HFF-Myc (cell line): ENCODE measurements at places on chromosomes 5 and 9.

DNA sequence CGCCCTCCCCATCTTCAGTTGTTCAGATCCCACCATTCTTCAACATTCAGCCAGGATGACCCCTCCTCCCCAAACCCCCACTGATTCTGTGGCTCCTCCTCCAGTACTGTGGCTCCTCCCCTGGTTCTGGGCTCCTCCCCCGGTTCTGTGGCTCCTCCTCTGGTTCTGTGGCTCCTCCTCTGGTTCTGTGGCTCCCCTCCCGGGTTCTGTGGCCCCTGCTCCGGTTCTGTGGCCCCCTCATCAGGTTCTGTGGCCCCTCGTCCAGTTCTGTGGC is 32.8 kb downstream of the C5orf15 start:
- no peak for DNase-seq

GRCh38 chr9:21031091-21031807 is at the start of gene HACD4:
HACD4 (minus strand) TSS chr9:21031640; CDS start chr9:21031590, 50 bp downstream.
- DNase-seq, result no peak

GRCh38 chr5:135063056-135063445 is 29.0 kb upstream of the PITX1 start:
- DNase-seq, result no peak

DNA sequence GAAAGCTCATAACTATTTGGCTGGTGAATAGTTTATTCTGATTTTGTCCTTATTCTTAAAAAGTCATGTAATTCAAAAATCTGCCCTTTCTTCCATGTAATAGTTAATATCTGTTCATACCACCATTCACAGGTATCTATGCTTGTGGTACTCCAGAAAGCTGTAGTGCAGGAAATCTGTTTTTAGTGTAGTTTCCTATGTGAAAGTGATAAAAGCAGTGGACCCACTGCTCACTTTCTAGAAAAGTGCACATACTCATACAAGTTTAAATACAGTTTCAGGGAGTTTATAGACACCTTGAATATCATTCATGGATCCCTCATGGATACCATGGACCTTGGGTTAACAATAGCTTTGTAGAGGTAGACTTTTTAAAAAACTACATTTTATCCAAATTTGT is 20.2 kb downstream of the PBX3 start:
- no peak for DNase-seq

GRCh38 chr5:88999853-89000252 is 116.9 kb upstream of the MEF2C start:
- DNase-seq, result no peak

- DNase-seq, result no peak
Measured at GRCh38 chr5:114948986-114949621, 220.6 kb downstream of the TRIM36 start.

GRCh38 chr5:96370976-96371375 is 62.1 kb downstream of the PCSK1 start:
- DNase-seq, result no peak

- DNase-seq, result no peak
Measured at GRCh38 chr5:56251440-56251839, 18.3 kb upstream of the ANKRD55 start.

DNA sequence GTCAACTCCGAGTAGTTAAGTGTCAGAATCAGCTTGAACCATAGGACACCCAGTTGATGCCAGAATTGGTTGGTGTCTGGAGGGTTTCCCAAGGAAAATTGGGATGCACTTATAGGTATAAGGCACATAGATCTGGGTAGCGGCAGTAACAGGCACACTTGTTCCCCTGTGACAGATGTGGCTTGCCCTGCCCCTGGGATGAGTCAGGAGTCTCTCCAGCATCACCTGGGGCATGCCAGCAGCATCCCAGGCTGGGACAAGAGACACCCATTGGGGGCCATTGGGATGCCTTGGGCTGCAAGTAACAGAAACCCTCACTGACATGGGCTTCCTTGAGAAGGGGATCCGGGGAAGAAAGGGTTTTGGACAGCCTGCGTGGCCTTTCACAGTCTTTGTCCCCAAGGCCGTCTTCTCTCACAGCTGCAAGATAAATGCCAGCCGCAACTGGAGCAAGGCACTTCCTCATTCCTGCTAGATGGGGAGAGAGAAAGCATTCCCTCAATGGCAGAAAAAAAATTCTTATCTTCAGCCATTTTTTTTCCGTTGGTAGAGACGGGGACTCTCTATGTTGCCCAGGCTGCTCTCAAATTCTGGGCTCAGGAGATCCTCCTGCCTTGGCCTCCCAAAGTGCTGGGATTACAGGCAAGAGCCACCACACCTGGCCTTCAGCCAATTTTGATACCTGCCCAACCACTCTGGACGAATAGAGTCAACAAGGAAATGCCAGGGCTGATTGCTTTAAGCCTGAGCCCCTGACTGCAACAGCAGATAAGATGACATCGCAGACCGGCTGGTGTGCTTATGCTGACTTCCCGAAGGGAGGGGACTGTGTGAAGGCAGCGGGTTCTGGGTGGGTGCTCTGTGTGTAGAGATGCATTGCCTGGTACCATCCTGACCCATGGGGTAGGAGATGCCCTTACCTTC is 13.3 kb upstream of the RNF130 start:
- no peak for DNase-seq

- DNase-seq, result no peak
Measured at GRCh38 chr9:3191715-3192114, 334.1 kb downstream of the RFX3 start.

- no peak for DNase-seq
Measured at GRCh38 chr9:98593354-98594253, 115.1 kb downstream of the GABBR2 start.

- DNase-seq, result no peak
Measured at GRCh38 chr9:133657120-133657661, 21.0 kb downstream of the DBH start.

DNA sequence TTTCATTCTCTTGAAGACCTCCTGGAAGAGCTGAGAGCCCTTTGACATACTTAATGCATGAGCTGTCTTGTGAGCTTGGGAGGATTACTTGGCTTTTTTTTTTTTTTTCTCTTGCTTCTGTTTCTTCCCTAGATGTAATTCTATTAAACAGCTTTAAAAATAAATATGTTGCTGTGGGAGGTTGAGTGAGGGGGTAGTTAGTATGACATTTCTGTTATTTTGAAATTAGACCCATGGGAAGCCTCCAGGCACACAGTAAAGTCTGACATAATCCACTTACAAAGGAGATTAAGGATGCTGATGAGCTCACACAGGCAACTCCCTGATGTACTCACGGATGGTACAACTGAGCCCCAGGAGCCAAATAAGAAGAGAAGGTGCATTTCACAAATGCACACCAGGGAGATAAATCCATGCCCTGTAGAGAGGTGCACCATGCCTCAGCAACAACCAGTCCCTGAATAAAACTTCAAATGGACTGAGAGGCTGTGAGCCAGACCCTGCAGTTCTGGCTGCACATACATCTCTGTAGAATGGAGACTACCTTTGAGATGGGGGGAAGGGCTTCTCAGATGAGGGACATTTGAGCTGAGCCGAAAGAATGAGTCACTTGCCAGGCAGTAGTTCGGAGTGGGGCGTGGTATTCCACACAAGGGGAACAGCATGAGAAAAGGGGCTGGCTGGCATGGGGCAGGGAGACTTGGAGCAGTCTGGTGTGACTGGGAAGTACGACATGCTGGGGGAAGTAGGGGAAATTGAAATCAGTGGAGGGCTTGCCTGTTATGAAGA is 68.7 kb downstream of the ACTL7B start:
- no peak for DNase-seq

DNA sequence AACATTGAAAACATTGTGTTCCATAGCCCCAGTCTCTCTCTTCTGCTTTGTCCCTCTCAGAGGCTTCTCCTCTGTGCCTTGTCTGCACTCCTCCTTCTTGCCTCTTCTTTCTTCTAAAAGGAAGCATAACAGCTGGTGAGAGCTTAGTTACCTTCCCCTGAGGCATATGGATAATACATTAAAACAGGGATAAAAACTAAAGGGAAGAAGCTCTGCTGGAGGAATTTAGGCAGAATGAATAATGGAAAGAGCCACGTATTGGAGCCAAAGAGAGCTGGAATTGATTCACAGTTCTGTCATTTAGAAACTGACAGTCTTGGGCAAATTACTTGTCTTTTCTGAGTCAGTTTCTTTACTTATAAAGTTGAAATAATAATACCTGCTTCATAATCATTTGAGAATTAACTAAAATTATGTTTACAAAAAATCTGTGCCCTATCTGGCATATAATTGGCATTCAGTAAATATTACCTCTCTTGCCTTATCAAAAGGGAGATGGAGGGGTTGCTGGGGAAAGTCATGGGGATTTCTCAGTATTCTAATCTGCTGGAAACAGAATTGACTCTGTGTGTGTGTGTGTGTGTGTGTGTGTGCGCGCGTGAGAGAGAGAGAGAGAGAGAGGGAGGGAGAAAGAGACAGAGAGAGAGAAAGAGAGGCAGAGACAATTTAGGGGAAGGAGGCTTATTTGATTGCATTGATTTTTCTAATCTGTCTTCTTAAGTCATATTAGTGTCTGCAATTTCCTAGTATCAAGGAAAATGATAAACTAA is 20.2 kb downstream of the ZNF474 start:
- DNase-seq, result no peak

GRCh38 chr5:177306674-177307543 is 3.3 kb downstream of the PRELID1 start:
- no peak for DNase-seq

DNA sequence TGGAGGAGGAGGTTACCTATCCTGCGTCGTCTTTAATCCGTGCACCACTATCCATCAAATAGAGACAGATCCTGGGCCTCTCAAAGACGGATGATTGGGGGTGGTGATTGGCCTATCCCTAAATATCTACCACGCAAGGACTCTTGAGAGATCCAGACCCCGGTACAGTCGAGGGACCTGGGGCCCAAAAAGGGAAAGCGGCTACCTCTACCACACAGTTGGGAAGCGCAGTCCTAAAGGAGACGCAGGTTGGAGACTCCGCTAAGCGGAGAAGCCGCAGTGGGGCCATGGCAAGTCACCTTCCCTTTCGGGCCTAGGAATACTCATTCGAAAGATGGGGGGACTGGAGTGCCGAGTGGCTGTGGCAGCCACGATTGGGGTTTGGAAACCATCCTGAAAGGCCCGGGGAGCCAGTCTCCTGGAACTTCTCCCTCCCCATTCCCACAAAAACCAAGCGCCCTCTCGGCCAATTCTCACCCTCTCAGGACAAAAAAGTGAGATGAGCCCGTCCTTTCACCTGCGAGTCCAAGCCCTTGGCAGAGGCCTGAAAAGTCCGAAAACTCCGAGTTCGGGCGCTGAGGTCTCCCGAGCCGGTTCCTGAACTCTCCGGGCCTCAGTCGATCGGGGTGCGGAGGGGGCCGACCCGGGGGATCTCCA is 499 bp upstream of the FOXE1 start:
- no peak for DNase-seq

GRCh38 chr5:113153512-113154097 is 177.0 kb downstream of the DCP2 start:
- peak; percentile 25 for DNase-seq

DNA sequence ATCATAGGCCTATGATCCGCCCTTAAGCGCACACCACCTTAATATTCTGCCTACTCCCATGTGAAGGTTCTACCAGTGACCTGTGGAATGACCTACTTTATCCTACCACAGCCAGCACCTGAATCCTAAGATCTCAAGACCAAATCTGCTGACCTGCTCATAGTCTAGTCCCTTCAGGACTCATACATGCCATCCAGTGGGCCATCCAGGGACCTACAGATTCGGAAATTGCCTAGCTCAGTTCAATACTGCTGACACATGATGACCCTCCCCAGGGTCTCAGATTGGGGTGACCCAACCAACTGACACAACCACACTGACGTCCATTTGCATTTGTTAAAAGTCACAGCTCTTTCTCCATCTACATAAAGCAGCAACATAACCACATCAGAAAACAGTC is 443.8 kb upstream of the ST8SIA4 start:
- DNase-seq, result no peak

DNA sequence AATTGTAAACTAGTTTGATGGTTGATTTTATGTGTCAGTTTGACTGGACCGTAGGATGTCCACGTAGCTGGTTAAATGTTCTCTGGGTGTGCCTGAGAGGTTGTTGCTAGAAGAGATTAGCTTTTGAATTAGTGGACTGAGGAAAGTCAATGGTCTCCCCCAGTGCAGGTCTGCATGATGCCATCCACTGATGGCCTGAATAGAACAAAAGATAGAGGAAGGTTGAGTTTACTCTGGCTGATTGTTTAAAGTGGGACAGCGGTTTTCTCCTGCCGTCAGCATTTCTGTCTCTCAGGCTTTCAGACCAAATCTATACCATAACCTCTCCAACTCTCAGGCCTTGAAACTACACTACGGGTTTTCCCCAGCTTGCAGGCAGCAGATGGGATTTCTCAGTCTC is 899.2 kb upstream of the WWC1 start:
- no peak for DNase-seq

- DNase-seq, result no peak
Measured at GRCh38 chr5:141412854-141413539, at the start of gene PCDHGA10. PCDHGA10 (plus strand) TSS chr5:141412987; CDS start chr5:141413176, 189 bp downstream.

DNA sequence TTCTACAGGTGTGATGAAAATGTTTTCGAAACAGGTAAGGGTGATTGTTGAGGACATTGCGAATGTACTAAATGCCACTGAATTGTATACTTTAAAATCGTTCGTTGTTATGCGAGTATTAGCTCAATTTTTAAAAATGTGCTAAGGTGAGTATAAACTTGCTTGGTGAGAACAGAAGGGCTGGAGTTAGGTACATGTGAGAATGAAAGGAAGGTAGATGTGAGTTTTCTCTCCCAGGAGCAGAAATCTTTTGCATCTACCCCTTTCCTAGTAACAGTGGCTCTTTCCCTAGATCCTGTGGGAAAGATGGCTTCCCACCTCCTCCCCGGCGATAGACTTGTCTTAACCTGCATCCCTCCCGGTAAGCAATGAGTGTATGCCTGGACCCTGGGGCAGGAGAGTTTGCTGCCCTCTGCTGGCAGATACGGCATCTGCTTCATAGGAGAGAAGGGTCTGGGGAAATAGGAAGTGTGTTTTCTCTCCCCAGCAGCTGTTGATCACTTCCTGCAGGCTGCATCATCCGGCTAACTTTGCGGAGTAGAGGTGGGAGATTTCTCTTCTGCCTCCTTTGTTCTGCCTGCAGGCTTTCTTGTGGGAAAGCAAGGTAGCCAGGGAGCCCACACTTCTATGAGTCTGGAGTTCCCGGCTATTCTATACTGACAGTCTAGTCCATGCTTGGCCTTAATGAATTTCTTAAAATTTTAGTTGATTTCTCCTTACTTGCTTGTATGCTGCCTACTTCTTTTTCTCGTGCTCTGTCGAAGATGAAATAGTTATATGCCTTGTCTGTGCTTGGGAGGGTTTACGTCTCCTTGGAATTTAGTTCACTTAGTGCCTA is 373.3 kb upstream of the SEMA6A start:
- no peak for DNase-seq

DNA sequence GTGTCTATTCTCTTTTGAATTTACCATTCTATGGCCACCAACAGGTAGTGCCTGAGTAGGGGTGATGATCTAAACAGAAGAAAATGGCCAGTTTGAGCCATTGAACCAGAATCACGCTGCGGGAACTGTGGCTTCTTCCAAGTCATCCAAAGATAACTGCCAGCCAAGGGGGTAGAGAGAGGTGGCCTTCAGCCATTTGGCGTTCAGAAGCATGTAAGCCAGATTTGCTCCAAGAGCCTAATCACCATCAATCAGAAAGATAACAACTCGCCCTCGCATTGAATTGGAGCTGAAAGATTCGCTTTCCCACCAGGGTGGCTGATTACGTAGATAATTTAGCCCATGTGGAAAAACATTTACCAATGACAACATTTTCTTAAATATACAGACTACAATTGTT is 1302.7 kb upstream of the DMAC1 start:
- no peak for DNase-seq

GRCh38 chr5:77953374-77953773 is 177.2 kb upstream of the TBCA start:
- no peak for DNase-seq

GRCh38 chr9:8234316-8234715 is 434.7 kb upstream of the DMAC1 start:
- no peak for DNase-seq
